ENCODE measurements at places on chromosomes 1 and 21.

DNA sequence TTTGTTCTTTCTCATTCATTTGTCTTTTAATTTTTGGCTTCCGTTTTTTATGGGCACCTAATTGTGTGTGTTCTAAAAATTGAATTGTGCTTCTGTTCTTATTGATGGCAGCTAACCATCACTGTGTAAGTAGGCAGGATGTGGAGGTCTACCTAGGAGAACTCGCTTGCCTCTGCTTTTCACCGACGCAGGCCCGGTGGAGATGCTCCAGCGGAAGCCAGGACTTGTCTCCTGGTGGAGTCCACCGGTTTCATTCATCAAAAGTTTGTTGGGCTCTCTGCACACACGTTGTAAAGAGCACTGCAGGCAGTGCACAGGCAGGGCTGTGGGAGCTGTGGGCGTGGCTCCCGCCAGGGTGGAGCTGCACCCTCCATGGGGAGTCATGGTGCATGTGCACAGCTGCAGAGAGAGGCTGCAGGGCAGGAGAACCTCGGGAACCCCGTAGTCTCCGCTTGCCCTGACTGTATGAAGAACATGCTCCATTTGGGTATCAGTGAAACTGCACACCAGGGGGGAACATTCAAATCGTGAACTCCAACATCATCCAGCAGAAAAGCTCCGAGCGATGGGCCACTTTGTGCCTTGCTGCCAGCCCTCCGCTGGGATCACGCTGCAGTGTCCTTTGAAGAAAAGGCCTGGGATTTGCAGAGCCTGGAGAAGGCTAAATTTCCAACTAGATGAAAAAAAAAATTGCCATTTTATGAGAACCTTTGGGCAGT lies 6.0 kb upstream of the C1orf174 start:
- DNase-seq = no peak

- no peak for DNase-seq
These were observed 6.4 kb upstream of the COL6A1 start for GRCh38 chr21:45975020-45975666.

DNA sequence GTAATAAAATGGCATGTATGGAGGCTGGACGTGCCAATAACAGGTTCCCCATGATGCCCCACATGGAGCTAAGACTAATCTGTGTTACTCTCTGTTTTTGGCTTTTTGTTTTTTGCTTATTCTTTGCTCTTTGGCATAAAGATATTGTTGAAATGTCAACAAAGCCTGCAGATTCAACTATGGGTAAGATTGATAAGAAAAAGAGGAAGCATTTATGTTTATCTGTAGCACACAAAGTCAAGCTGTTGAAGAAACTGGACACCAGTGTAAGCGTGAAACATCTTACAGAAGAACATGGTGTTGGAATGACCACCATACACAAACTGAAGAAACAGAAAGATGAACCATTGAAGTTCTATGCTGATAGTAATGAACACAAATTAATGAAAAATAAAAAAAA lies 402.7 kb downstream of the LTN1 start:
- no peak for DNase-seq

DNA sequence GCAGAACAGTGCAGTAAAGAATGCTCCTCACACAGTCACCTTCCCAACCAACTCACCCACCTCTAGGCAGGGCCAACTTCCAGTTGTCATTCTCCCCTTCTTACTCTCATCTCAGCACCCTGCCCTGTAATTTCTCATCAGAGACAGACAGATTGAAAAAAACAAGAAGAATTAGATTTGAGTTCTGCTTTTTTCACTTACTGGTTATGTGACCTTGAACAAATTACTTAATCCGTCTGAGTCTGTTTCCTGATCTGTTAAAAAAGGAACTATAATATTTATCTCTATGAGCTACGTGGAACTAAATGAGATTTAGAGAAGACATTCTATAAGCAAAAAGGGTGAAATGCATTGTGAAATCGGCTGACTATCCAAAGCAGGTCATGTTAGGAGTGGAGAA lies 330.3 kb downstream of the ZNF326 start:
- no peak for DNase-seq

DNA sequence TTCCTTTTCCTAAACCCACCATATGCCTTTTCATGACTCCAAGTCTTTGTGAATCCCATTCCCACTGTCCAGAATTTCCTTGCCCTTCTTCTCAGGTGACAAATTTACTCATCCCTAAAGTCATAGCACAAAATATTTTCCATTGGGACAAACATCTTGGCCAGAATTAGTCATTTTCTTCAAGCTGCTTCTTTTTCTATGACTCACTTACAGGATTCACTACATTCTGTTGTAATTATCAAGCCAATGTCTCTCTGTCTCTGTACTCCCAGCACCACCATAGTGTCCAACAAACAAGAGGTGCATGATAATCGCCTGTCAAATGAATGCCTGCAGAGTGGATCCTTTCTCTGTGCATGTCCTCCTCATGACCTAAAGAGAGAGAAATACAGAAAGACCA lies 37.8 kb downstream of the SGIP1 start:
- DNase-seq = no peak

DNA sequence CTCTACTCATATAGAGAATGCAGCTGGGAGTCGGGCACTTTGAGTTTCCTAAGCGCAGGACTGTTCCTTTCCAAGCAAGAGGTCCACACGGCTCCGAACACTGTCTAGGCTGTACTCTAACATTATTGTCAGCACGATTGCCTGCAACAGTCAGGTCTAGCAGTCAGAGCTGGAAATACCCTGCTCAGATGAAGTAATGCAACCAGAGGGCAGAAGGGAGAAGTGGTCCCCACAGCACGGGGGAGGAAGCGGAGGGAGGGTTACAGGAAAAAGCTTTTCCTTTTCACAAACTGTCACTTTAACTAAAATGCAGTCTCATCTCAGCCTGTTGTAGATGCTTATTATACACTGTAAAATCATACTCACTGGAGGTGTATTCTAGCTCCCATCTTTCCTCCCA lies 98.9 kb upstream of the SLC44A3 start:
- no peak for DNase-seq

GRCh38 chr1:52520148-52520547 lies 32.7 kb downstream of the TUT4 start:
- no peak for DNase-seq

DNA sequence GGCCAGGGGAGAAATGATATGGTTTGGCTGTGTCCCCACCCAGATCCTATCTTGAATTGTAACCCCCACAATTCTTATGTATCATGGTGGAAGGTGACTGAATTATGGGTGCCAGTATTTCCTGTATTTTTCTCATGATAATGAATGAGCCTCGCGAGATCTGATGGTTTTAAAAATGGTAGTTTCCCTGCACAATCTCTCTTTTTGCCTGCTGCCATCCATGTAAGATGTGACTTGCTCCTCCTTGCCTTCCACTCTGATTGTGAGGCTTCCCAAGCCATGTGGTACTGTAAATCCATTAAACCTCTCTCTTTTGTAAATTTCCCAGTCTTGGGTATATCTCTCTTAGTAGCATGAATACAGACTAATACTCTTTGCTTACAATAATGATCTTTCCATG lies 1453.9 kb upstream of the B3GALT2 start:
- no peak for DNase-seq

GRCh38 chr1:192941722-192942411 lies 117.3 kb downstream of the UCHL5 start:
- DNase-seq = no peak

GRCh38 chr1:178019208-178019607 lies 49.4 kb upstream of the SEC16B start:
- no peak for DNase-seq

GRCh38 chr1:232593717-232594502 lies 36.0 kb downstream of the SIPA1L2 start:
- DNase-seq = no peak

DNA sequence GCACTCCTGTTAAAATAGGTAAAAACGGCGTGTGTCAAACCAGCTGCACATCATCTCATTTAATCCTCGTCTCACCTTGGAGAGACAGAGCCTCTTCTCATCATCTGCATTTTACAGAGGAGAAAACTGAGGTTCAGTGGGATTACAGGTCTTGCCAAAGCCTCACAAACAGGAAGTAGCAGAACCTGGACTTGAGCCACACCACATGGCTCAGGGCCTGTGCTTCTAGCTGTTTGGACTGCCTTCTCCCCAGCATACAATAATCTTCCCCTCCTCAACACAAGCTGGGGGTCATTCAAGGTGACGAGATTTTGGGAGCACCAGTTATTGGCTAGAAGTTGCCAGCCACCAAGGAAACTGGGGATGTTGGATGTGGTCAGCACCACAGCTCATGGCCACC lies 167.9 kb upstream of the ZC3H12A start:
- no peak for DNase-seq

DNA sequence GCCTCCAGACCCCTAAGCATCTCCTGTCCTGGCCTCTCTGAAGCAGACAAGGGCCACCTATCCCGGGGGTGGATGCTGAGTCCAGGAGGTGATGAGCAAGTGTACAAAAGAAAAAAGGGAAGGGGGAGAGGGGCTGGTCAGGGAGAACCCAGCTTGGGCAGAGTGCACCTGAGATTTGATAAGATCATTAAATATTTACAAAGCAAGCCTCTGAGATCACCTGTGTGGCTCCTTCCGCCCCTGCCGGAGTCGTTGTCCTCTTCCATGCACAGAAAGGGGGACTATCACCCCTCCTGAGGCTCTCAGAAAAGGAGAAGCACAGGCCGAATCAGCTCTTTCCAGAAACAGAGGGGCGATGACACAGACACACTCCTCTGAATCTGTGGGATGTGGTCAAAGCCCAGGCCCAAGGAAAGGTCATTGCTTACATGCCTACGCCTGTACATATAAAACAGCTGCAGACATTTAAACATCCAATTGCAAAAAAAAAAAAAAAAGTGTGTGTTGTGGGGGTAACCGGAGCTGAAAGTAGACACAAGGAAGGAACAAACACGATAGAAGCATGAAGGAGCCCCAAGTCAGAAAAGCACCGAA lies 30.9 kb downstream of the PRSS38 start:
- no peak for DNase-seq

GRCh38 chr1:59156526-59157199 lies 140.2 kb upstream of the FGGY start:
- DNase-seq = peak; percentile 17

DNA sequence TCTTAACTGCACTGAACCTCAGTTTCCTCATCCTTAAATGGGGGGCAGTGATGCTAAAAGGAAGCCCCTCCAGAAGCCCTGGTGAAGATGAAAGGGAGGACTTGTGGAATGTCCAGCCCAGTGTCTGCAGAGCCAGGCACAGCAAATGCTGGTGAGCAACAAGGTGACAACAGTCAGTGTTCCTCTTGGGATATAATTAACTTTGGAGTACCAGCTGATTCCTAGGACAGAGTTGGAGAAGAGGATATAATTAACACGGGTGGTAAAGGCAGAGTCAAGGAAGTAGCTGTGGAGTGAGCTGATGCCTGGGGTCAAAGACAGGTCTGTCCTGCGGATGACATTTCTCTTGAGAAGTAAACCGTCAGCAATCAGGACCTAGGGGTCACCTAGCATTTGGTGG lies 60.7 kb upstream of the MRPS6 start:
- no peak for DNase-seq

DNA sequence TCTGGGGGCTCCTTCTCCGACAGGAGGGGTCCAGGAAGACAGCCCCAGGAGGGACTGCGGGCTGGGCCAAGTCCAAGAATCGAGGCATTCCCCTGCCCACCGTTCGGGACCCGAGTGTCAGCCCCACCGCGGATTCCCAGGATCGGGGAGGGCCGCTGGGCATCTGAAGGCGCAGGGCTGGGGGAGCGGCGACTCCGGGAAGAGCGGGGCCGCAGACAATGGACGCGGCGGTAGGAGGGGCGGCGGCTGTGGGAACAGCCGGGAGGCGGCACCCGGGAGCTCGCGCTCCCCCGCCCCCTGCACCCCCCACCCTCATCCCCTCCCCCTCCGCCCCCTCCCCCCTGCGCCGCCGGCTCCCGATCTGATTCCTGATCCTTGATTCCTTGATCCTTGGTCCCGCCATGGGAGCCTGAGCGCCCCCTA lies at the start of gene VANGL2:
Gene VANGL2, plus strand, starts transcription at position 342 of the 423 bp plus-strand sequence. CDS start 15,274 bp downstream, outside the sequence.
- DNase-seq = peak; percentile 93

Measured in neuronal stem cell (in vitro differentiated cells).